MCF 10A (cell line): ENCODE measurements at places on chromosomes 2 and 18. TPM values are rescaled to one million over a fixed set of nuclear protein-coding genes. Genes with fewer than 3 reads are reported as not detected.

The DHRS9 gene
- total RNA-seq, result 0.21 TPM in 1 of 2 replicates, not detected in the other

The ADD2 gene
- 0.23 and 0.34 TPM in 2 replicates for total RNA-seq

The EPAS1 gene
- total RNA-seq, result 146 and 200 TPM in 2 replicates

The PRKD3 gene
- total RNA-seq, result 22.0 and 23.9 TPM in 2 replicates

The EPB41L3 gene
- total RNA-seq, result not detected in 2 replicates

GRCh38 chr2:240232961-240233884 lies 92.8 kb upstream of the OTOS start:
- peak; percentile 90 for DNase-seq
- peaks cover 4% of the 10 kb centered on the region for H3K36me3 ChIP-seq
- H3K27me3 ChIP-seq, result no peaks in the 10 kb centered on the region

GRCh38 chr2:165952085-165952484 lies 1.5 kb downstream of the TTC21B start:
- H3K27me3 ChIP-seq, result no peaks in the 10 kb centered on the region
- H3K27ac ChIP-seq, result no peak overlapping the region

GRCh38 chr18:56532176-56532840 lies 106.1 kb downstream of the TXNL1 start:
- no peaks in the 10 kb centered on the region for H3K36me3 ChIP-seq
- H3K4me1 ChIP-seq, result no peaks in the 10 kb centered on the region
- H3K27ac ChIP-seq, result no peak overlapping the region
- H3K27me3 ChIP-seq, result no peaks in the 10 kb centered on the region
- no peak overlapping the region for H3K4me3 ChIP-seq
- DNase-seq, result no peak

- no peak for DNase-seq
- peaks cover 94% of the 10 kb centered on the region for H3K36me3 ChIP-seq
- peaks cover 19% of the 10 kb centered on the region for H3K4me1 ChIP-seq
- H3K27ac ChIP-seq, result no peak overlapping the region
- H3K27me3 ChIP-seq, result no peaks in the 10 kb centered on the region
Observed at GRCh38 chr18:12314591-12315305, 6.7 kb downstream of the TUBB6 start.

DNA sequence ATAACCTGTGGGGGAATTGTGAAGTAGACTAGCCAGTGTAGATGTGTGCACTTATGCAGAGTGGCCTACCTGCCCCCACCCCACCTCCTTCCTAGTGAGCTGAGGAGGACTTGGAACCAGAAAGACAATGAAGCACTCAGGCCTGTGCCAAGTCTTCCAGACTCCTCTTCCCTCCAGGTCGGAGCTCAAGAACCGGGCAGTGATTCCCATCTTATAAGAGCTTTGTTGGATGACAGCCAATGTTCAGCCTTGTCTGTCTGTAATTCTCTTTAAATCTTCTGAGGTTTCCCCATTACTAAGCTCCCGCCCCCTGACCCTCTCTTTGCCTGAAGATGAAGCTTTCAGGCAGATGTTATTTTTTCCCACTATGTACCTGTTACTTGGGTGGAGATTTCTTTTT lies 121.0 kb downstream of the SMAD2 start:
- H3K27ac ChIP-seq, result no peak overlapping the region
- peaks cover 5% of the 10 kb centered on the region for H3K27me3 ChIP-seq
- peaks cover 6% of the 10 kb centered on the region for H3K36me3 ChIP-seq
- no peaks in the 10 kb centered on the region for H3K4me1 ChIP-seq

DNA sequence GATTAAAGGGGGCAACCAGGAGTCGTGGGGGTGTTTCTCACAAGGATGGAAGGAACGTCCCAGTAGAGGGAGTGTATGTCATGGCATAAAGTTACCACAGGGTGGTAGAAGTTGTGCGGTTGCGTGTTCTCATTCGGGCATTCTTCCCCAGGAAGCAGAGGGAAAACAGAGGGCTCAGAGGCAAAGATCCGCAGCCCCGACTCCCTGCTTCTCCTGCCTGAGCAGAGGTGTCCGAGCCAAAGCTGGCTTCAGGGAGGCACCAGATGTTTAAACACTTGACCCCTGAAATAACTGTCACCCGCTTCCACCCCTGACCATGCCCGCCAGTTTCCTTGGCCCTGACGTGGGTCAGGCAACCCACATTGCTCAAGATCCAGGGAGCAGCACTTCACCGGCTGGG lies 83.7 kb downstream of the EN1 start:
- H3K27ac ChIP-seq, result no peak overlapping the region
- H3K36me3 ChIP-seq, result no peaks in the 10 kb centered on the region
- H3K4me3 ChIP-seq, result no peak overlapping the region
- H3K27me3 ChIP-seq, result peaks cover 10% of the 10 kb centered on the region
- H3K4me1 ChIP-seq, result no peaks in the 10 kb centered on the region
- no peak for DNase-seq

GRCh38 chr2:227939271-227940027 lies 68.0 kb downstream of the DAW1 start:
- peaks cover 12% of the 10 kb centered on the region for H3K4me1 ChIP-seq
- no peaks in the 10 kb centered on the region for H3K36me3 ChIP-seq
- no peak overlapping the region for H3K27ac ChIP-seq
- DNase-seq, result peak; percentile 78
- no peaks in the 10 kb centered on the region for H3K27me3 ChIP-seq
- H3K4me3 ChIP-seq, result no peak overlapping the region

- DNase-seq, result no peak
- H3K27me3 ChIP-seq, result no peaks in the 10 kb centered on the region
- H3K4me1 ChIP-seq, result no peaks in the 10 kb centered on the region
Observed at GRCh38 chr18:53253789-53254188, 913.8 kb downstream of the DCC start.

DNA sequence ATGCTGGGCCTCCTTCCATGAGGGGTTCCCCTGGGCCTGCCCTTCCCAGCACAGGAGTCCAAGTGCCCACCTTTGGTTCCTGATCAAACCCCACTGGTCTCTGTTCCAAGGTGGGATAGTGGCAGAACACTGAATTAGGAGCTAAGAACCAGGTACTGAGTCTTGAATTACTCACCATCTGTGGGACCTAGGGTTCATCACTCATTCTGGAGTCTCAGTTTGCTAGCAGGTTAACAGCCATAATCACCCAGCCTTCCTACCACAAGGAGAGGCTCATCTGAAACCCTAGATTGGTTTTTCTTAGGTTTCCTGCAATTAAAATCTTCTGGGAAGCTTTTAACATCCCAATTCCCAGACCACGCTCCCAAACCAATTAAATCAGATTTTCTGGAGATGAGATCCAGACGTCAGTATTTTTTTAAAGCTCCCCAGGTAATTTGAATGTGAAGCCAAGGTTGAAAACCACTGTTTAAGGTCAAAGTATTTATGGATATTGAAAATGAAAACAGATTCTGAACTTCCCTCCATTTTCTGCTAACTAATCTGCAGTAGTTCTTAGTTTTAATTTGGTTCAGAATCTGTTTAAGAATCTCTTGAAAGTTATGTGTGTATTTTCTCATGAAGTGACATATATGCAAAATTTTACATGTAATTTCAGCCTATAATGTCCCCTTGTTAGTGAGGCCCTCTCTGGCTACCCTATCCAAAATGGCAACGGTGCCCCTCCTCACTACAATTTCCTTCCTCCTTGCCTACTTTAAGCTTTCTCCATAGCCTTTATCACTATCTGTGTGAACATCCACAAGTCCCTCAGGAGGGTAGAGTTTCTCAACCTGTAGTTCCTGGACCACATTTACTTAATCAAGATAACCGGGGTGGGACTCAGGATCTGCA lies 166.5 kb upstream of the CXCR4 start:
- DNase-seq, result no peak
- H3K27ac ChIP-seq, result no peak overlapping the region
- no peak overlapping the region for H3K4me3 ChIP-seq
- H3K4me1 ChIP-seq, result no peaks in the 10 kb centered on the region

DNA sequence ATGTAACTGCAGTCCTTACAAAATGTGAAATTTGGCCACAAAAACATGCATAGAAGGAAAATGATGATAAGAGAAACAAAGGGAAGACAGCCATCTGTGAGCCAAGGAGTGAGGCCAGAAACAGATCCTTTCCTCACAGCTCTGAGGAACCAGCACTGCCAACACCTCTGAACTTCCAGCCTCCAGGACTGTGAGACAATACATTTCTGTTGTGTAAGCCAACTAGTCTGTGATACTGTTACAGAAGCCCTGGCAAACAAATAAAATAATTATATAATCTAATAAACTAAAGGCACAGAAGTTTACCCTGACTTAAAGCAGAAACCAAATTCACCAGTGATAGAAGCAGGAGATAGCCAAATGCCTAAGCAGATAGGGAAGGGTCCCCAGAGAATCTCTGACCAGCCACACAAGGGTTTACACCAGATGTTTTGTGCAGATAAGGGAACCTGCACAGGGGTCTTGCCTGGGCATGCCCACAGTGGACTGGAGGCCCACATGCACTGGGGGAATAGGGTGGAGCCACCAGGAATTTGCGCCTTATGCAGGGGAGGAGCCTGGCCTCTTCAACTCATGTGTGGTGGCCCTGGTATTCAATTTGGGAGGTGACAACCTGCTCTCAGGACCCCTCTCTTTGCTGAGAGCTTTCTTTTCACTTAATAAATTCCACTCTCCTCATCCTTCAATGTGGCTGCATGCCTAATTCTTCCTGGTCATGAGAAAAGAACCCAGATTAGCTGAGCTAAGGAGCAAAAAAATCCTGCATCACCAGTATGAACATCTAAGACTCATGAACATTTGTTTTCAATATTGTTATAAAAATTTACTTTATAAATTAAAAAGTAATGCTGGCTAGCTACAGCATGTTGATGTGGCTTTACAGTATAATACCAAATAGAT lies 3.8 kb upstream of the GCC2 start:
- H3K27ac ChIP-seq, result no peak overlapping the region
- no peak overlapping the region for H3K4me3 ChIP-seq
- no peak for DNase-seq
- H3K27me3 ChIP-seq, result no peaks in the 10 kb centered on the region
- peaks cover 5% of the 10 kb centered on the region for H3K36me3 ChIP-seq

DNA sequence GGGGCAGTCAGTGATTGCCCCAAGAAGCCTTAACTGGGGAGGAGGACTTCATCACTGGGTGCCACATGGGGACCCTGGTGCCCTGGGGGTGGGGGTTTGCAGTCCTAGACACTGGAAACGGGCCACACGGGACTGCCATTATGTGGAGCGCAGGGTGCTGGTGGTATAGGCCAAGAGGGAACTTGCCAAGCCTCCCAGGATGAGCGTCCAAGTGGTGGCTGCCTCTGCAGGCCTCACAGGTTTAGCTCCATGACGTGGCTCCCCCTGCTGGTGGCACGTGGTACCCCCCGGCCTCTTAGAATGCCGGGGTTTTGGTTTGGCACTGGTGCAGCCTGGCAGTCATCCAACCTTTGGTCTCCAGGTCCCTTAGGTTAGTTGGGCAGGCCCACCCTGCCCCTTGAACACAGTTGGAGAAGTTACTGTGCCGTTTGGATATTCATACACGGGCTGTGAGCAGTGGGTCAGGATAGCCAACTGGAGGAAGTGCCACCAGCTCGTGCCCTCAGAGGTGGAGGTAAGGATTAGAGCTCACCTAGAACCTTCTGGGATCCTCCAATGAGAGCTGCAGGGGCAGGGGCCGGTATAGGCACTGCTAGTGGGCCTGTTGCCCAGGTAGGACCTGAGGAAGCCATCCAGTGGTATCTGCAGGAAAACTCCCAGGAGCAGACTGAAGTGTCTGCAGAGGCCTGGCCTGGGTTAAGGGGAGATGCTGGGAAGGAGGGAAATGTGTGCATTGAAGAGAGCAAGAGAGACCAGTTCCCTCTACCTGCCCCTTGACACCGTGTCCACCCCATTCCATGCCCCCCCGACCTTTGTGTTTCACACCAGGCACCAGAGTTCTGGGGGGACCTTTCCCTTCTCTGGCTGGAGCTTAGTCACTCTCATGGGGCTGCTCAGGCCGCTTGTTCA lies 5.7 kb downstream of the PTMA start:
- peaks cover 31% of the 10 kb centered on the region for H3K4me1 ChIP-seq
- H3K27me3 ChIP-seq, result no peaks in the 10 kb centered on the region
- no peak overlapping the region for H3K4me3 ChIP-seq
- H3K36me3 ChIP-seq, result peaks cover 49% of the 10 kb centered on the region

GRCh38 chr2:149915151-149915550 lies 327.6 kb upstream of the MMADHC start:
- H3K4me3 ChIP-seq, result no peak overlapping the region
- no peaks in the 10 kb centered on the region for H3K4me1 ChIP-seq
- DNase-seq, result no peak

- peak; percentile 27 for DNase-seq
- no peak overlapping the region for H3K4me3 ChIP-seq
- no peak overlapping the region for H3K27ac ChIP-seq
- H3K27me3 ChIP-seq, result peaks cover 59% of the 10 kb centered on the region
- H3K36me3 ChIP-seq, result no peaks in the 10 kb centered on the region
Observed at GRCh38 chr2:176753752-176754474, 458.7 kb upstream of the HNRNPA3 start.

- no peaks in the 10 kb centered on the region for H3K27me3 ChIP-seq
- H3K4me3 ChIP-seq, result peak within 1 kb of the TSS; percentile 89
- peaks cover 13% of the 10 kb centered on the region for H3K4me1 ChIP-seq
- H3K27ac ChIP-seq, result peak within 1 kb of the TSS; percentile 49
Observed at GRCh38 chr2:238847841-238848690, at the start of gene TWIST2. Gene TWIST2 (plus strand): TSS chr2:238848085. CDS start chr2:238848216, 131 bp downstream.

DNA sequence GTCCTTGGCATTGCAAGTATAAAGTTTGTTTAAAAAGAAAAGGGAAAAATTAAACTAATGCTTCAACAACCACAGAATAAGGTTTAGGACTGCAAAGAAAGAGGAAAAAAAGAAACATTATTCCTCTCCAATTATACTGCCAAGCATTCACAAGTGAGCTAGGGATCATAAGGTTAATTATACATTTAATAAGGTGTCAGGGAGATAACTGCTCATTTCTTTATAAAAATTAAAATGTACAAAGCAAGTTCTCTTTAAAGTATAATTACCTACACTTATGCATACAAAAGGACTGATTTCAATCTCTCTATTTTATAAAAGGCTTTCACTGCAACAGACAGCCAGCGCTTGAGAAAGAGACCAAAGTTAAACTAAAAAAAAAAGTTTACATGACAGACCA lies 58.1 kb downstream of the ABCG8 start:
- no peaks in the 10 kb centered on the region for H3K4me1 ChIP-seq
- DNase-seq, result no peak
- peaks cover 89% of the 10 kb centered on the region for H3K36me3 ChIP-seq

DNA sequence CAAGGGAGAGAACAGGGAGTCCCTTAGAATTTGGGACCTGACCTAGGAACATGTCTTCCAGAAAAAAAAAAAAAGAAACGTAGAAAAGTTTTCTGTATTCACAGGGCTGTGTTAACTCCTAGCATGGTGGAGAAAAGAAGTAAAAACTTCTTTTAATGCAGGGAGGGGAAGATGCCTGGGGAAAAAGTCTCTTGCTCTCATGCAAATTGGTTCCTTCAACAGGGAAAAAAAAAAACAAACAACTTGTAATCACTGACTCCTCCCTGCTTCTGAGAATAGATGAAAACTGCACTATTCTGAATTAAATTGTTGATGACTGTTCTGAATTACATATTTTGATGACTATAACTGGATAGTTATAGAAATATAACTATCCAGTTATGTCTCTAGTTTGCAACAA lies 933.2 kb downstream of the TRIB2 start:
- no peaks in the 10 kb centered on the region for H3K36me3 ChIP-seq
- H3K27ac ChIP-seq, result no peak overlapping the region
- peaks cover 31% of the 10 kb centered on the region for H3K4me1 ChIP-seq
- no peak overlapping the region for H3K4me3 ChIP-seq
- H3K27me3 ChIP-seq, result no peaks in the 10 kb centered on the region
- no peak for DNase-seq
